AG10803 (cell line): ENCODE measurements at places on chromosomes 13 and 19.
A peak's percentile ranks its signal among the peaks of the same experiment; 100 is the strongest.

- DNase-seq, result peak; percentile 18
Measured at GRCh38 chr13:25980255-25980654, 71.6 kb downstream of the SHISA2 start.

DNA sequence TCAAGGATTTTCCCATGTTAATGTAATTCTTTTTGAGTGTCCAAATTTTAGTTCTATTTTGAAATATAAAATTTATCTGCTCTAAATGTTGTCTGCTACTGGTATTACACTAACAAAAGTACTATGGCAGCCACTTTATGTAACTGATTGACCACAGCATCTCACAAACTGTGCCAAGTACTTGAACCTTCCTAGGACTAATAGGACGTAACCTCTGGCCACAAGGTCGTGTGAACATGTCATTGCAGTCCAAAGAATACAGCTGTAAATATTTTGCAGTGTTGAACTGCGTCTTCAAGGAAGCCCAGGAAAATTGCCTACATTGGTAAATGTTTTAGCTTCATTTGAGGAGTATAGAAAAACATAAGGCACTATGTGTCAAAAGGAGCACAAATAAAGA lies 1.9 kb downstream of the KCTD4 start:
- peak; percentile 16 for DNase-seq

DNA sequence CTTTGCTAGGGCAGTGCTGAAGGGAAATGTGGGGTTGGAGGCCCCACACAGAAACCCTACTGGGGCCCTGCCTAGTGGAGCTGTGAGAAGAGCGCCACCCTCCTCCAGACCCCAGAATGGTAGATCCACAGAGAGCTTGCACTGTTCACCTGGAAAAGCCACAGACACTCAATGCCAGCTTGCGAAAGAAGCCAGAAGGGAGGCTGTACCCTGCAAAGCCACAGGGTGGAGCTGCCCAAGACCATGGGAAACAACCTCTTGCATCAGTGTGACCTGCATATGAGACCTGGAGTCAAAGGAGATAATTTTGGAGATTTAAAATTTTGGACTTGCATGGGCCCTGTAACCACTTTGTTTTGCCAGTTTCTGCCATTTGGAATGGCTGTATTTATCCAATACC lies 615.4 kb upstream of the MIR17HG start:
- DNase-seq, result no peak

DNA sequence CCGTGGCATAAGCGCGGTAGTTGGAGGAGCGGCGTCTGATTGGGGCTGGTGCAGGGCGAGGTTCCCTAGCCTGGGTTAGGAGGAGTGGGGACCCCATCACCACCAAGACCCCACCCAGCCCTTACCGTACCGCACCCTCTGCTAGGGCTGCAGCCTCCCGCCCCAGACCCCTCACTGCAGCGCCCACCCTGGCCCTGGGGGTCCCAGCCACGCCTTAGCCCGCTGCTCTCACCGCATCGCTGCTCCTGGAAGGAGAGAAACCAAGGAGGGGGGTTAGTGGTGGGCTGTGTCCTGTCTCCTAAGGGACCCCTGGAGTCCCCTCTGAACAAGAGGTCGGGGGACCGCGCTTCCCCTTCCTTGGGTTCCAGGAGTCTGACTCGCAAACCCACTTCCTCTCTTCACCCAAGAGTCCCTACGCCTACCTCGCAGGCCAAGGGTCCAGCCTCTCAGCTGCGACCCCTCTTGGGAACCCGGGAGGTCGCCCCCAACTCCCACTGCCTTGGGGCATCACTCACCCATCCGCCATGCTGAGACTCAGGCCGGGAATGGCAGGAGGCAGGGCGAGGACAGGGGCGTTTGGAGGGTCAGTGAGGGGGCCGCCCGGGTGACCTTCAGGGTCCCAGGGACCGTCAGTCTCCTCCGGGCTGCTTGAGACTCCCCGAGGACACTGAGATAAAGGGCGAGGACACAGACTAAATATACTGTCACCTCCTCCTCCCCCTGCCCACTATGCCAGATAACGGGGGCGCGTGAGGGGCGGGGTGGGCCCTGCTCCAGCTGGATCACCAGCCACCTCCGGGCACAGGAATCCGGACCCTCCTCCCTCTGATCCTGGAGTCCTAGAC lies at the start of gene TNNI3:
TSS of gene TNNI3 (minus strand) at position 669 of the 845 bp plus-strand sequence. CDS start at position 526, 143 bp downstream.
- DNase-seq, result no peak

DNA sequence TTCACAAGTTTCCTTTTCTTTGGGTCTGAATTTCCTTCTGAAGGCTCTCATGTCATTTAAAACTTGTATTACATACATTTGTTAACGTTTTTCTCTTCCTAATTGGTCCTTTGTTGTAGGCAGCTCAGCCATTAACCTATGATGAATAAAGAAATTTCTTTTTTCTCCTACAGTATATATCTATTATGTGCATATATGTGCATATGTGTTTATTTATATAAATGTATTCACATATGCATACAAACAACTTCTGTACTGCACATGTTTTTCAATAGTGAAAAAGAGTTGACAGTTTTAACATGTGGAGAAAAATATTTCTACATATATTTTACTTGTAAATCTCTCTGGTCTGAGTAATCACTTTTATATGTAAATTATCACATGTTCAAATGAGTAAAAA lies 1674.9 kb upstream of the PCDH20 start:
- no peak for DNase-seq

DNA sequence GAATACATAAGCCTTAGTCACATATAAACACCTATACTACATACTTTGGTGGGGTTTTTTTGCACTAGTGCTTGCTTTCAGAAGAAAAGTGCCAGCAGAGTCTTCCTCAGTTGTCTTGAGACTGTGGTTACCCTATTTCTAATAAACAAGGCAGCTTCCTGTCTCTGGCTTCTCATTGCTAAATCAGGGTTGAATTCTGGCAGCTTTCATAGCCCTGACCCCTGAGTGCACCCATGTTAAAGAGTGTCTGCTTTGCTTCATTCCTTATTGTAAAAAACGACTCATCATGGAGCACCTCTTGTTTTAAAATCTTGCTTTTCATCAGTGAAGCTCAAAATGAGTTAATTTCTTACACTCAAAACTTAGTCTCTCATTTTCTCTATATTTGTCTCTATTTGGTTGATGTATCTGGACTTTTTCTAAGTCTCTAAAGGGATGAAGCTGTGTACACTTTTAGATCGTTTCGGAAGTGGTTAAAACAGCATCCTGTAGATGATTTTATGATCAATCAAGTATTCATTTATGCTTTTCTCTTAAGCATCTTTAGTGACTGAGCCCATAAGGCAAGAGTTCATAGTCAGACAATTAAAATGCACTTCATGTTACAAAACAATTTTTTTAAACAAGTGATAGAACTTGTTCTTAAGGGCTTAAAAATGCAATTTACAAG lies 72.1 kb downstream of the KLF12 start:
- DNase-seq, result peak; percentile 74
